T-helper 1 cell treated with Interleukin-12 subunit alpha and Interleukin-12 subunit beta and Interleukin-4 antibody, amounts not matched to agents 30 ng/mL and 1 ng/mL, for 36 hours (primary cell): ENCODE measurements at places on chromosomes 4 and X. TPM values are rescaled to one million over a fixed set of nuclear protein-coding genes. Genes with fewer than 3 reads are reported as not detected.

The ARSJ gene
- not detected in 2 replicates for total RNA-seq

The CTAG1A gene
- not detected in 2 replicates for total RNA-seq

The DNASE1L1 gene
- total RNA-seq = 17.3 and 21.8 TPM in 2 replicates

The NR3C2 gene
- total RNA-seq = 0.83 and 0.85 TPM in 2 replicates

The JCHAIN gene
- not detected in 2 replicates for total RNA-seq
